Cortex of kidney (tissue), 1 donor: ENCODE measurements at places on chromosomes 1 and 21.

GRCh38 chr1:27100335-27101053 is 54.4 kb downstream of the SLC9A1 start:
- DNase-seq = no peak

DNA sequence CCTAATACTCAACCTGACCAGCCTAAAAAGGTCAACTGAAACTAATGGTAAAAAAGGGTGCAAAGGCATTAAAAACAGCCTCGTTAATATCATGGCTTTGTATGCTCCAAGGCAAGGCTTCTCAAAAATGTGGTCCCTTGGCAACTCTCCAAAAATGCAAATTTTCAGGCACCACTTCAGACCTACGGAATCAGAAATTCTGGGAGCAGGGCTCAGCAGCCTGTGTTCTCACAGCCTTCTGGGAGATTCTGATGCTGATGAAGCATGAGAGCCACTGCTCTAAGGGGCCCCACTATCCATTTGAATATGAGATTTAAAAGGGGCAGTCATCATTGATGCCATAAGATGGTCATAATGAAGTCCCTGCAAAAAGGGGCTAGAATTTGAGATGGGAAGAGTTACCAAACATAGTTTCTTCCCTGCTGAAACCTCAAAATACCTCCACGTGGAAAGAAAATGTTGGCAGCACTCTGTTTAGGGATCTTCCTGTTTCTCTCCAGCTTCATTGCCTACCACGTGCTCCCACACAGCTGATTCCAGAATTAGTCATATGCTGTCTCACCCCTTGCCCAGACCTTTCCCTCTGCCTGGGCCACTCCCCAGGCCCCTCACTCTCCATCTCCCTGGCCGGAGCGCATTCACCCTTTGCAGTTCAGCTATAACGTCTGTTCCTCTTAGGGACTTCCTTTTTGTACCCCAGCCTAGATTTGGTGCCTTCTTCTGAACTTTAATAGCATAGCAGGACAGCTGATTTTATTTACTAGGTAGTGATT is 46.7 kb downstream of the PHC2 start:
- no peak for DNase-seq

GRCh38 chr21:43937051-43937832 is 72.2 kb downstream of the AGPAT3 start:
- no peak for DNase-seq

GRCh38 chr1:119327094-119327449 is 41.5 kb upstream of the HAO2 start:
- no peak for DNase-seq

GRCh38 chr1:170800265-170800664 is 135.1 kb upstream of the MROH9 start:
- DNase-seq = no peak

GRCh38 chr1:27275696-27276095 is 41.3 kb downstream of the WDTC1 start:
- no peak for DNase-seq

DNA sequence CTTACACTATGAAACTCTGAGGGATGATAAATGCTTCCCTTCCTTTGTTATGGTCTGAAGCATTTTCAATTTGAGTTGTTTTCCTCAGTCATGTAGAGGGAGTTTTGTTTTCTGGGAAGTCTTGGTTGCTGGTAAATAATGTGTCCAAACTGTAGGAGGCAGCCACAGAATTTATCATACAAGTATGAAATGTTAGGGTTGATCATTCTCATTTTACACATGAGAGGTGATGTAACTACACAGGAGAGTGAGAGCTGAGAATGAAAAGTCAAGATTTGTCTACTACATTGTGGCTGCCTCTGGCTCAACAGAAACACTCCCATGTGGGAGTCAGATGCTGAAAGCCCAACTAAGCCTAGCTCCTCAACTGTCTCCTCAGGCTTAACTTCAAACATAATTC is 182.5 kb upstream of the SGIP1 start:
- DNase-seq = no peak

DNA sequence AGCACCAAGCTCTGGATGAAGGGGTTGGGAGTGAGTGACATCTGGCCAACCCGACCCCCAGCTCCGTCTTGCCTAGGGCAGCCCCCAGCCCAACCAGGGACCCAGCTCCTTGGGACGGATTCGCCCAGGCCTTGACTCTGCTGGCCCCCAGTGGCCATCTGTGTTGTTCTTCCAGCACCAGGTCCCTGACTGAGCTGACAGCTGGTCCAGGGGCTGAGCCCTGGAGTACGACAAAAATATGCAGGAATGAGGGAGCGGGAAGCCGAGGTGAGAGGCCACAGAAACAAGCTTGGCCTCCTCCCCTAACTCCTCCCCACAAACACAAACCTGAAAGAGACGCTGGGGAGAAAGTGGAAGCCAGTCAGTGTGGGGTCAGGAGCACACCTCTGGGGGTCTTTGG is 55.0 kb upstream of the PAX7 start:
- DNase-seq = no peak

DNA sequence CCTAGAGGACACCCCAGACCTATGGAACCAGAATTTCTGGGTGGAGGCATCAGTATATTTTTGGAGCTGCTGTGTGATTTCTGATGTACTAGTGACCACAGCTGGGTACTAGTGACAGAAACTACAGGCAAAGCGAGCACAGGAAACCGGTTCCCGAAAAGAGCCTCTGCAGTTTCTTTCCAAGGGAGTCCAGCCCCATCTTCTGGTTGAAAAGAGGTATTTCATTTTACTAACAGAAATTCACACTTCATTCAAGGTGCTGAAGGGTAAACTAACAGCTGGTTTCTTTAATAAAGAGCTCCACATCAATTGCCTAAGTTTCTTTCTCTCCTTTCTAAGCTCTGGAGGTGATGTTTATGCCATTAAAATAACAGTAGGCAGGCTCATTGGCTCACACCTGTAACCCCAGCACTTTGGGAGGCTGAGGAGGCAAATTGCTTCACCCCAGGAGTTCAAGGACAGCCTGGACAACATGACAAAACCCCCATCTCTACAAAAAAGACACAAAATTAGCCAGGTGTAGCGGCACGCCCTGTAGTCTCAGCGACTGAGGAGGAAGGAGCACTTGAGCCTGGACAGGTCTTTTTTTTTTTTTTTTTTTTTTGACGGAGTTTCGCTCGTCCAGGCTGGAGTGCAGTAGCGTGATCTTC is 22.0 kb downstream of the THAP3 start:
- DNase-seq = no peak
